ENCODE measurements at places on chromosomes 1 and 21. TPM values are rescaled to one million over a fixed set of nuclear protein-coding genes. Genes with fewer than 3 reads are reported as not detected.

DNA sequence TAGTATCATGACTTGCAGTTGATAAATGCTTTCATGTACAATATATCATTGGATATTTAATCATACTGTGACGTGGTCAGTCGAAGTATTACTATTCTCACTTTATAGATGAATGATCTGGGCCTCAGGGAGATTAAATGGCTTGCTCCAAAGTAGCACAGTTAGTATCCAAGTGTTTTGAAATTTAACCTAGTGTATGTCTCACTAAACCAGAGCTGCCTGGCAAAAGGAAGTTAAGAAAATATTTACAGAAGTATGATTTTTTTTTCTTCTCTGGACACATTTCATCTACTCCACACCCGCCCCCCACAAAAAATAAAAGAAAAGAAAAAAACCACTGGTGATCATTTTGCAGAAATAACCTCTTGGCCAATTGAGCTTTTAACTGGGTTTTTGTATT is 71.9 kb upstream of the CXADR start:
- DNase-seq, result no peak

GRCh38 chr1:177952691-177953090 is 17.2 kb downstream of the SEC16B start:
- no peak for DNase-seq

- DNase-seq, result no peak
These were observed 312.5 kb upstream of the PKN2 start for GRCh38 chr1:88371436-88372023.

DNA sequence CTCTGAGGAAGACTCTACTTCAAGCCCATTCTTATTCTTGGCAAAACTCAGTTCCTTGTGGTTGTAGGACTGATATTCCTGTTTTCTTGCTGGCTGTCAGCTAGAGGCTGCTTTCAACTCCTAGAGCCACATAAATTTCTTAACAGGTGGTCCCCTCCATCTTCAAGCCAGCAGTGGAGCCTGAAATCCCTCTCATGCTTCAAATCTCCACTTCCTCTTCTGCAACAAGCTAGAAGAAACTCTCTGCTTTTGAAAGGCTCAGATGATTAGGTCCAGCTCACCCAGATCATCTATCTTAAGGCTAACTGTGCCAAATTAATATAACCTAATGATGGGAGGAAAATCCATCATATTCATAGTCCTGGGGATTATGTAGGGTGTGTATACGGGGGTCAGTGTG is 43.2 kb upstream of the CD34 start:
- DNase-seq, result no peak

Gene DCST1
- total RNA-seq, result not detected
